Adipocyte (in vitro differentiated cells): ENCODE measurements at places on chromosomes 4 and X.

DNA sequence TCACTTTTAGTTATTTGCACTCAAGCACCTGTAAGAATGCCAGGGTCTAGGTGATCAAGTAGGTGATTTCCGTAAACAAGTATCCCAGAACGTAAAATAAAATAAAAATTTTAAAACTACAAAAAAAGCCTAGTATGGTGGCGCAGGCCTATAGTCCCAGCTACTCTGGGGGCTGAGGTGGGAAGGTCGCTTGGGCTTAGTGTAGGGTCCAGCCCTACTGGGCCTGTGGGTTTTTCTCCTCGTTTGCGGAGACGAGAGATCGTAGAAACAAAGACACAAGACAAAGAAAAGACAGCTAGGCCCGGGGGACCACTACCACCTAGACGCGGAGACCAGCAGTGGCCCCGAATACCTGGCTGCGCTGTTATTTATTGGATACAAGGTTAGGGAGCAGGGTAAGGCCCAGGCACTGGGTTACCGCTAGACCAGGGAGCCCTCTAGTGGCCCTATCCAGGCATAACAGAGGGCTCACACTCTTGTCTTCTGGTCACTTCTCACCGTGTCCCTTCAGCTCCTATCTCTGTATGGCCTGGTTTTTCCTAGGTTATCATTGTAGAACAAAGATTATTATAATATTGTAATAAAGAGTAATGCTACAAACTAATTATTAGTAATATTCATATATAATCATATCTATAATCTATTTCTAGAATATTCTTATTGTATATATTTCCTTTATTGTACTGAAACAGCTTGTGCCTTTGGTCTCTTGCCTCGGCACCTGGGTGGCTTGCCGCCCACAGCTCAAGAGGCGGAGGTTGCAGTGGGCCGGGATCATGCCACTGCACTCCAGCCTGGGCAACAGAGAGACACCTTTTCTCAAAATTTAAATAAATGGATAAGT lies 38.4 kb downstream of the SAGE1 start:
- DNase-seq, result peak; percentile 66

DNA sequence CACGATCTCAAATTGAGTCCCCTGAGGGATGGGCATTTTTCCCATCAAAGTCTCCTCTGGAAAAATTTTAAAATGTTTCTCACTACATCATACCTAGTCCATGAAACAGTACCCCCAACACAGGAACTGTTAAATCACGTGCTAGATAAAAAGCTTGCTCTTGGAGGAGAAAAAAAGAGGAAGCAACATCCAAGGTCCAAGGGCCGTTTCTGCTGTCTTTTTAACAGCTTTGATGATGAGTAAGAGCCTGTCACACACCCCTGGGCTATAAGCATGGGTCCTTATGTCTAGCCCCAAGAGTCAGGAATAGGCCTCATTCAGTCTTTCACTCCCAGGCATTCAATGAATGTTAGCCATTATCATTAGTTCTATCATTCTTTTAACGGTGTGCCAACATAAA lies 128.9 kb downstream of the SH3KBP1 start:
- DNase-seq, result no peak

GRCh38 chrX:42531441-42531840 lies 246.5 kb downstream of the PPP1R2C start:
- no peak for DNase-seq

DNA sequence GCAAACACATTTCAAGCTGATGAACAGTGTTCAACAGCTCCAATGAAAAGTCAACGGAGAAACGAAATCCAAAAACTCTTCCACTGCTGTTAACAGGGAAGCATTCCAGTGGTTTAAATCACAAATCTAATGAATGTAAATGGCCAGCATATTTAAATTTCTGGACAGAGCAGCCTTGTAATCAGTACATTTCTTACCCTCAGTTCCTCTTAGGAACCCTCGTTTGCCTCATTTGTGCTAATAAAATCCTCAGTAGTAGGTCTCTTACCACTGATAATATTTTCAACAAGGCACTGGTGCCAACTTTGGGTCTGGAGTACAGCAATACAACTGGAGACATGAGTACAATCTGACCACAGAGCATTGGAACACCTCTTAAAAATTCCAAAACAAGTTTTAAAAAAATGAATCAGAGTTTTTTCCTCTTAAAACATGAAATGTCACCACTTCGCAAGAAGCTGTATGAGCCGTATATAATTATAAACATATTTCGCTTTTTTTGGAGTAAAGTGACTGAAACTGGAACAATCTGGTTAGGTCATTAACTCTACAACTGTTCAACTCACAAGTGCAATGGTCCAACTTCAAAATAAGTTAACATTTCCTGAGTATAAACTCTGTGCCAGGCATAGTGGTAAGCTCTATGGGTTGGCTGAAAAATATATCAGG lies 211.2 kb downstream of the CPEB2 start:
- DNase-seq, result no peak

DNA sequence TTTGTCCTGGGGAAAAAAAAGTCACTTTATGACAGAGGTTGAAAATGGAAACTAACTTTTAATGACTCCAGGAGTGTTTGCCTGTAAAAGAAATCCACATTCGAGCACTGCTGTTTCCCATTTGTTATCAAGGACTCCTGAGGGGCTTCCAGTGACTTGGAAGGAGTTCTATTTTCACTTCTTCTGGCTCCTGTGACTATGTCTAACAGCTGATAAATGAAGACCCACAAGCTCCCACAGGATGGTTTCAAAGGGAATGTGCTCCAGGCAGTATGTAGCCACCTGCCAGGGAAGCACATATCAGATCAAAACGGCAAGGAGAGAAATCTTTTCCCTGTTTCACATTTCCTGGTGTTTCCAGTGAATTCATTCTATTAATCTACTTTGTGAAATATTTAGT lies 159.8 kb upstream of the FAM241A start:
- DNase-seq, result no peak

DNA sequence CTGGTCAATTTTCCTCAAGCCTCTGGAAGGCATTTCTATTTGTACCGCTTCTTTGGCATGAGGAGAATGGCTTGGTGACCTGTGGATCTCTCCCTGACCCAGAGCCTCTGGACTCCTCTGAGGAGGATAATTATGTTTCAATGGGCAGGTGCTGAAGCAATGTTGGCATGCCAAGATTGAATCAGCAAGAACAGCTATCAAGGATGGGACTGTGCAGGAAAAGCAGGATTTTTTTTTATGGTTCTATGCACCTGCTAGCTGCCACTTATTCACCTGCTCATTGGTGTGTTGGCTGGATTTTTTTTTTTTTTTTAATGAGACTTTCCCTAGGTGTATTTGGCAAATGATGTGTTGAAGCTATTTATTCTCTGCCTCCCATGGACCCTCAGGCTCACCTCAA lies 821.2 kb downstream of the RPA4 start:
- DNase-seq, result no peak

- DNase-seq, result no peak
Measured at GRCh38 chr4:76841026-76841425, 56.9 kb downstream of the SOWAHB start.

- no peak for DNase-seq
Measured at GRCh38 chrX:131979116-131979515, 44.0 kb upstream of the STK26 start.

- no peak for DNase-seq
Measured at GRCh38 chr4:40627540-40627939, 2.1 kb downstream of the RBM47 start.

DNA sequence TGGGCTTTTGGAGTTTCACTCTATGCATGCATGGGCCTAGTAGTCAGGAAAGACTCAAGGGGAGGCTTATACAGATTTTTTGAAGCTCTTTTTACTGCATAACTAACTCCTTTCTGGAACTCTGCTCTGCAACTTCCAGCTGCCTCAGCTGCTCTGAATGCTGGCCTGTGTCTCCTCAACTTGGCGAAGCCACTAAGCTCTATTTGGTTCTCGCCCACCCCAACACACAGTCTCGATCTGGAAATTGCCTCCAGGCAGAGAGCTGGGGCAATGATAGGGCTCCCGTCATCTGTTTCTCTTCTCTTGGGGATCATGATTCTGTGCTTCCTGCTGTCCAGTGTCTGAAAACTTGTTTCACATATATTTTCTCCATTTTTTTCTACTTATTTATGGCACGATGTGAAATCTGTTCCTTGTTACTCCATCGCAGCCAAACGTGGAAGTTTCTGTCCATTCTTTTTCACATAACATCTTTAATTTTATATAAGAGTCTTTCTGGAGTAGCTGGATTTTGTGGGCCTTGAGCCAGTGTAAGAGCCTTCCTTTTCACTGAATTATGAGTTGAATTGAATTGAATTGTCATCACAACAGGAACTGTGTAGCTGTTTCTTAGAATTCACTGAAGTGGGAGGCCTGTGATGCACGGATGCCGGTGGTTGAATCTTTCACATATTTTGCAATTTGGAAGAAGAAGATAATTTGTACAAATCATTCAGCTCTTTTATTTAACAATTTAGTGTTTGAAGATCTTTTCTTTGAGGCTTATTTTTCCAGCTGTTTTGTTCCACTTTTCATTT lies 9.0 kb downstream of the ZNF275 start:
- DNase-seq, result peak; percentile 14

DNA sequence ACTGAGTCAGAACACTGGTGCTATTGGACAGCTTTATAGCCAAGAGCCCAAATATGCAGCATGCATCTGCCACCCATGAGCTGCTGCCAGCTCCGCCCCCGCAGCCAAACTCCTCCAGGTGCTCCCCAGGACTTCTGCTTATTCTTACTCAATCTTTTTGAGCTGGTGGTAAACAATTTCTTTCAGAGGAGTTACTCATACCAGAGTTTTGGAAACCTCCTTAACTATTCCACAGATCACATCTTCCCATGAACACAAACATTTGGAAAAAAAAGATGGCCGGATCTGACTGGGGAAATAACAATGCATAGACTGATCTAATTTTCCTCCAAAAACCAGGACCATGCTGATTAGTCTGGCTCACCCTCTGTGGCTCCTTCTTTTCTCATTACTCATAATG lies 399.9 kb downstream of the GPM6A start:
- no peak for DNase-seq

GRCh38 chrX:124534536-124534935 lies 188.2 kb downstream of the SH2D1A start:
- DNase-seq, result no peak

DNA sequence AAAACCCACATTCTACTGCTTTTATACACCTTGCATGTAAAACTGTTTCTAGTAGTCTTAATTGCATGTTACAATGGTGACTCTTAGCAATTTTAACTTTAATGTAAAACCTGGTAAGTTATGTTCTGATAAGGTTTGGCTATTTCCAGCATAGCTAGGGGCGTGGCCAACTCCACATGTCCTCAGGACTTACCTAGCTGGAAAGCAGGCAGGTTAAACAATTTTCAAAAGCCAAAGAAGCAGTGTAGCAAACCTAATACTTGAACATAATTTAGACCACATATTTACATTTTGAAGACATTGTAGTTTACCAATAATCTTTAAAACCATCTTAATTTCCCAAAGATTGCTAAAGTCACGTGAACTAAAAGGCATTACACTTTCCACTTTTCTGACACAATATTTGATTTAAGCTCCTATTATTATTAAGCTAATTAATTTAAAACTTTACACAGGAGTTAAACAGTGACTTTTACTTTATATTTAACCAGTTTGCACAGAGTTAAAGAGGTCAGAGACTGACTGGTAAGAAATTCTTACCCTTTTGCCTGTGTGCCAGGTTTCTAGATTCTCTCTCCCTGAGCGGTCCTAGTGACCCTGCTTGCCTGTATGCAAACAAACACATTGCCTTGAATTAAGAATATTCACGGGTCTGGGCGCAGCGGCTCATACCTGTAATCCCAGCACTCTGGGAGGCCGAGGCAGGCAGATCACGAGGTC lies 88.2 kb downstream of the GLUD2 start:
- DNase-seq, result no peak

GRCh38 chrX:23844502-23845138 lies 61.6 kb downstream of the SAT1 start:
- DNase-seq, result no peak

DNA sequence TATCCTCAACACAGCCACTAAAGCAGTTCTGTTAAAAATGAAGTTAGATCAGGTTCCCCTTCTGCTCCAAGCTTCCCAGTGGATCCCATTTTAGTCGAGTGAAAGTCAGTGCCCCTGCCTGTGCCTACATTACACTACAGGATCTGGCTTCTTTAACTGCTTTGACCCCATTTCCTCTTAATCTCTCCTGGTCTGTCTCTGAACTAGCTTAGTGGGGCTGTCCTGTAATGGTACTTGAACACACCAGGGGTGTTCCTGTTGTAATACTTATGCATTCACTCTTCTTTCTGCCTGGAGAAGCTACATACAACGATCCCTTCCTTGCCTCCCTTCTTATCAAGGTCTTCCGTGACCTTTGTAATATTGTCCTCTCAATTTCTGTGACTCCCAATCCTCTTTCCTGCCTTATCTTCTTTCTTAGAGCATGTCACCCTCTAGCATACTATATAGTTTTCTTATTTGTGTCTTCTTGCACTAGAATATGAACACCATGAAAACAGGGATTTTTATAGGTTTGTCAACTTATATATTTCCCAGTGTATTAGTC lies 16.7 kb downstream of the ARSJ start:
- DNase-seq, result no peak

GRCh38 chr4:87066403-87067123 lies 131.8 kb downstream of the AFF1 start:
- no peak for DNase-seq

DNA sequence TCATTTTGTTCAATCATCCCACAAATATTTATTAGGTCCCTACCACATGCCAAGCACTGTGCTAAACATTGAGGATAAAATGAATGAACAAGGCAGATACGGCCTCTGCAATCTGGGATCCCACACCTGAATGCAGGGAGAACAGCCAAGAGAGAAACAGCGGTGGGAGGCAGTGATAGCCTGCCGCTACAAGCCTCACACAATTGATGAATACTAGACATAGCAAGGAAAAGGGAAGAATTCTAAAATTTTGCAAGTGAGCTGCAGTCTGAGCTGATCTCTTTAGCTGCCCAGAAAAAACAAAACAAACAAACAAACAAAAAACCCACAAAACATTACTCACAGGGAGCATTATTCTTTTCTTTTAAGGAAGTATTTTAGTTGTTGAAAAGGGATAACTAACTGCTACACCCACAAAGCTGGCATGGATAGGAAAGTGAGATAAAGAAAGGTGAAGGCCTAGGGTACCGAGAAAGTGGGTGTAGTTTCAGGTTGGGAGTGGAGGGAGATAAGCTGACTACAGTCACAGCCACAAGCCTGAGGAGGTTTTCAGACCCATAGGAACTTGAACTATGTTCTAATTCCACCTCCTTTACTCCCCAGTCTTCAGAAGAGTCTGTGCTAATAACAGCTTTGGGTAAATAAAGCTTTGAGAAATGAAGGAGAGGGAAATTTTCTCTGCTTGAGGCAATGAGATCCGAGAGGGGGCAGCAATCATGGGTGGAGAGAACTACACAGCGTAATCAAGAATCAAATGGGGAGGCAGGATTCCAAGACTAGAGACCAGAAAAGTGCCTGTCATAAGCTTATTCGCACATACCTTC lies 85.4 kb downstream of the SH3RF1 start:
- peak; percentile 31 for DNase-seq

GRCh38 chr4:148814030-148814429 lies 371.8 kb upstream of the NR3C2 start:
- DNase-seq, result no peak

- DNase-seq, result no peak
Measured at GRCh38 chr4:7320206-7320797, 114.4 kb downstream of the PSAPL1 start.

GRCh38 chr4:2667428-2667827 lies 88.7 kb downstream of the TNIP2 start:
- DNase-seq, result no peak

GRCh38 chrX:103585411-103586313 lies at the start of gene TCEAL4:
Gene TCEAL4 (plus strand): TSS chrX:103585515. CDS start chrX:103586676, 1,161 bp downstream.
- peak; percentile 66 for DNase-seq
